Stimulated activated CD4-positive, alpha-beta T cell treated with anti-CD3 and anti-CD28 coated beads, Interleukin-4, amount 100 ng/mL, for 24 hours (primary cell): ENCODE measurements at places on chromosomes 4 and X.

DNA sequence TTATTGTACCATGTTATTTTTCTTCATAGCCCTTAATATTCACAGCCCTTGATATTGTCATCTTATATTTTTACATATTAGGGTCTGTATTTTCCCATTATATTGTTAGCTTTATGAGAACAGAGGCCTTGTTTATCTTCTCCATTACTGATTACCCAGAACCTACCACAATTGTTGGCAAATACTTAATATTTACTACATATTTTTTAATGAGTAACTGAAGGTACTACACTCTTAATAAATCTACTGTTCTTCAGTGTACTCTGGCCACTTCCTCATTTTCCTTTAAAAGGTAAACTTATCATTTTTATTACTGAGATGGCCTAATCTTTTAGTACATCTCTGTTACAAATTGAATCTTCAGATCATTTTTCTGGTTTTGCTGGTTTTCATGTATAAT, 133.5 kb downstream of the COL4A5 start:
- DNase-seq = no peak

DNA sequence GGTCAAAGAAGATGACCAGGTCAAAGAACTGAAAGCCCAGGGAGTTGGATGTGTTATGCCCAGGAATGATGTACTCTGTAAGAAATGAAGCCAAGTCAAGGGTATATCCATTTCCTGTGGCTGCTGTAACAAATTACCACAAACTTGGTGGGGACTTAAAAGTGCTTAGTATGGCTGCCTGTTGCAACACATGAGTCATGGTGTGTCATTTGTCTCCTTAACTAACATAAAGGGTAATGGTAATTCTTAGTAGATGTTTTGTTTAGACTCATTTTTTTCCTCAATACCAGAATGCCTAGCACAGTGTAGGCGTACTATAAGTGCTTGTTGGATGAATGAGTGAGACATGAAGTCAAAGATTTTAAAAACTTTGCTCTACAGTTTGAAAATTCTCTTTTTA, 45.7 kb downstream of the SYTL5 start:
- DNase-seq = no peak

- DNase-seq = no peak
These were observed 20.2 kb upstream of the ACSL4 start for GRCh38 chrX:109753256-109753655.

- DNase-seq = no peak
These were observed 29.8 kb upstream of the C1QTNF7 start for GRCh38 chr4:15398001-15398400.

GRCh38 chrX:153931748-153932147, 3.1 kb downstream of the NAA10 start:
- no peak for DNase-seq

GRCh38 chr4:54400188-54400587, 171.1 kb downstream of the PDGFRA start:
- DNase-seq = no peak

GRCh38 chr4:86556791-86557415, 37.2 kb upstream of the PTPN13 start:
- DNase-seq = no peak

- no peak for DNase-seq
These were observed 9.7 kb upstream of the KLHL13 start for GRCh38 chrX:118126286-118126685.

DNA sequence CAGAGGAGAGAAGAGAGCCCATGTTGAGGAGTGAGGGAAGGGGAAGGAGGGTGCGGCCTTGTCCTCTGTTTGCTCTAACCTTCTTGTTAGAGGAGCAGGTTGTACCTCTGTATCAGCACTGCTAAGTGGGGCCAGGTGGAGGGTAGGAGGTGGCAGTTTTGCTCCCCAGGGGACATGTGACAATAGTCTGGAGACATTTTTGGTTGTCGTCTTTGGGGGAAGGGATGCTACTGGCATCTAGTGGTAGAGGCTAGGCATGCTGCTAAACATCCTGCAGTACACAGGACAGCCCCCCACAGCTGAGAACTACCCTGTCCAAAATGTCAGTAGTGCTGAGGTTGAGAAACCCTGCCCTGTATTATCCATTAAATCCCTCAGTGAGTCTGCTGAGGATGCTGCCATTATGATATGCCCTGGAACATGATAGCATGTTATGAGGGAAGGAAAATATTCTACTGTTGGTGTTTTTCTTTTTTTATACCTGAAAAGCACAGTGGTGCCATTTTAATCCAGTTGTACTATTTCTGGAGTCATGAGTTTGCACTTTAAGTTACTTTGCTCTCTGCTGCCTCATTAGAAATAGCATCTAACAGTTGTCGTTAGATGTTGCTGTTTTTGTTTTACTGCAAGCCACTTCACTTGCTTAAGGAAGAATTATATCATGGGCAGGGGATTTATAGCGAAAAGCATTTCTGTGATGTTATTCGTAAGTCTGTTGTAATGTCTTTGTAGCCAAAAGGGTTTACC, 90.6 kb downstream of the LRP2BP start:
- DNase-seq = peak; percentile 14

DNA sequence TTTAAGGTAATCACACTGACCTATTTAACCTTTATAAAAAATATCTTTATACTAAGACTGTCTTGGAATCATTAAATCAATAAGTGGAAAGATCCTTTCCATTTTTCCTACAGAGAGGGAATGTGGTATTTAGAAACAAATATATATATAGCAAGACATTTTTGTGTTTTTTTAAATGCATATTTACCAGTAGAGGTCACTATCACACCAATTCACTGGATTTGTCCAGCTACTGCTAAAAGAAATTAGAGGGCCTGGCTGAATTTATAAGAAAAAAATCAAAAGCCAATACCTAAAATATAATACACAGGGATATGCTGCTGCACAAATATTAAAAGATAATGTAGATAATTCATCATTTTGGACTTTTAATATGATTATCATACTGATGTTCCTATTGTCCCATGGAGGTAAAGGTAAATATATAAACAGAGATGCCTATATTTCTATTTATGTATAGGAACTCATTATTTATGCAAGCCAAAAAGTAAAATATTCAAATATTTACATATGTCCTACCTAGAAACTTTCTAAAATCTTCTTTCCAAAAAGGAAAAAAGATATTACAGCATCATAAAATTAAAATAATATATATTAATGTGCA, 69.5 kb downstream of the PDE5A start:
- DNase-seq = no peak

DNA sequence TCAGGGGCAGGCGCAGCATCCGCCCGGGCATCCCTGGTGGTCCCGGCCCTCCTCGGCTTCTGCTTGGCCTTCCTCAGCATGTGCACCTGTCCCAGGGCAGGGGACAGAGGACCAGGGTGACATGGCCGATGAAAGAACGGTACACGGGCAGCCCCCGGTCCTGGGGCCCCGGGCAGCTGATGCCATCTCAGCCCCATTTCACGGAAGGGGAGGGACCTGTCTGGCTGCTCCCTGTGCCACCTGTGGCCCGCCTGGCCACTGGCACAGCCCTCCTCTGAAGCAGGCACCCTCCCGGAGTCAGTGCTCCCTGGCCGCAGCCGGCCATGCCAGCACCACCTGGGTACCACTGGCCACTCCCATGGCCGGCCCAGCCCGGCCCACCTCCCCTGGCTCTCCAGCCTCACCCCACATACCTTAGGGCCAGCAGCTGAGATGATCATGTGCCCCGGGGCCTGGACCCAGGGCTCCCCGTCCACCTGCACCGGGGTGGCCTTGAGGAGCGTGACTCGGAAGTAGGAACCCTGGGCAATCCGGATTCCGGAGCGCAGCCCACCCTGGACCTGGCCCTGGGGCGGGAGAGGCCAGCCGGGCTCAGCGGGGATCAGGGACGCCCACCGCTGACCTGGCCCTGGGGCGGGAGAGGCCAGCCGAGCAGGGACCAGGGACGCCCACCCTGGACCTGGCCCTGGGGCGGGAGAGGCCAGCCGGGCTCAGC, 12.6 kb downstream of the DGKQ start:
- no peak for DNase-seq

DNA sequence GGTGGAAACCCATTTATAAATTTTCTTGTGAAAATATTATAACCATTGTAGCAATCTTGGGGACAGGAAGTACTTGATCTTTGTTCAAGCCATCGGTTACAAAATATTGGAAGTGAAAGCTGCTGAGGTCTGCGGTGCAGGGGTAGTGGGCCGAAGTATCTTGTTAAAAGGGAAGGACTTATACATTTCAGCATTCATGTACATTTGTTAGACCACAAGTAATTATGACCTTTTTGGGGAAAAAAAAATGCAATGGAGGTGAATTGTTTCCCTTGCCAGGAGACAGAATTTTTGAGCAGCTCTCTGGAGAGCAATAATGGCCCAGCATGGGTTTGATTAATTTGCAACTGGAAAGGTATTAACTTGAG, 121.3 kb downstream of the EGF start:
- no peak for DNase-seq

DNA sequence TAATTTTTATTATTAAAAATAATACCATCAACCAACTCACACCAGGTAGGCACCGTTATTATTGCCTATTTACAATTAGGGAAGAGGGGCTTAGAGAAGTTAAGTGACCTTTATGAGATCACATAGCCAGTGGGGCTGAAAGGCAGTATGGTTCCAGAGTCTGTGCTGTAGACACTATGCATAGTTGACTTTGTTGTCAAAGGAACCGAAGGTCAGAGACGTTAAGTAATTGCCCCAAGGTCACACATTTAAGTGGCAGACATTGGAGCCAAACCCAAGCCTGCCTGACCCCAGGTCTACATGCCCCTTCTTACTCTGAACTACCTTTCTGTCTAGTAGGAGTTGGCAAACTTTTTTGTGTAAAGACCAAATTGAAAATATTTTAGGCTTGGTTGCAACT, 36.4 kb downstream of the RHOH start:
- no peak for DNase-seq

GRCh38 chrX:154750301-154751202, at the start of gene GAB3:
TSS of gene GAB3 (minus strand) at chrX:154751077. CDS start at chrX:154751025, 52 bp downstream.
- DNase-seq = peak; percentile 19

GRCh38 chr4:106614441-106614840, 245.9 kb upstream of the GIMD1 start:
- DNase-seq = no peak

DNA sequence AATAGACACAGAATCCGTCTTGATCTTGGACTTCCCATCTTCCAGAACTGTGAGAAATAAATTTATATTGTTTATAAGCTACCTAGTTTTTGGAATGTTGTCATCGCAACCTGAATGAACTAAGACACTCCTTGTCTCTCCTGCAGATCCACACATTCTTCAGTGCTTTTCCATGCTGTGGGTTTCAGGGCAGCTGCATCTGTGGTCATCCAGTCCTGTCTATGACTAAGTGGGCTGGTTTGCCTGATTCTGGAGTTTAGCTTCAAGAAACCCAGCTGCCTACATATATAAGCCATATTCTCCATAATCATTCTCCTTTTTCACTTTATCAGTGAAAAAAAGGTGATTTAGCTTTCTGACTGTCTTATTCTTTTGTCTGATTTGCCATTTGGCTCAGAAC, 170.3 kb upstream of the KIT start:
- no peak for DNase-seq

GRCh38 chrX:12820737-12821136, 29.5 kb downstream of the PRPS2 start:
- DNase-seq = no peak

- DNase-seq = no peak
These were observed 744.0 kb downstream of the FSTL5 start for GRCh38 chr4:161419822-161420221.

- DNase-seq = no peak
These were observed 204.3 kb downstream of the SHROOM3 start for GRCh38 chr4:76639288-76639687.

DNA sequence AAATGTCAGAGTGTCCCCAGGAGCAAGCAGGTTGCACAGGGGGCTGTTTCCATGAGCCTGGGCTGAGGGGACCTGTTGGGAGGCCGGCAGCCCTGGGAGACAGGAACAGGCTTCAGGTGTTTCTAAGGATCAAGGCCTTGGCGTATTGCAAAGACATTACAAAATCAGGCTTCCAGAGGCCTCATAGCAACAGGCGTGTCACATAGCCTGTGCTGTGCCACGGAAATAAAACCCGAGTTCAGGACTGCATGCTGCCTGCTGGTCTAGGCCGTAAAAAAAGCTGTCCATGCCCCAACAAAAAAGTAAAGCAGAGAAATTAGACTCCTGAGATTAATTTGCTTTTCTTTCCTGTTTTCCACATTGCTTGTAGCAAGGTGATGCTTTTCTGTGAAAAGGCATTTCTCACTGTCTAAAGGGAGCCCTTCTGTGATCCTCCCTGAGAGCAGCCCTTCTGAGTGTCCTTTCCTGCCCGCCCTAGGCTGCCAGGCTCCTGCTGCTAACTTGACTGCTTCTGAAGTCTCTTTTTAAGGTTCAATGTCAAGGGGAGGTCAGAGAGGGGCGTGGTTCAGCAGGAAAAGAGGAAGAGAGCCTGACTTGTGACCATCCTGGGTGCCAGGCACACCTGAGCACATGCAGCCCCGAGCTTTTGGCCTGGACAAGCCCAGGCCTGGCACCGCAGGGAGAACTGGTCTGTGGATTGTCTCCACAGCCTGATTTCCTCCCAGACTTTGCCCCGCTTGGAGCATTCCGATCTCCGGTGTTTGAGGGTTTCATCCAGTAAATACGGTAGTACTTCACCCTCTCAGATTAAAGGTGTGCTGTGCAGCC, 21.3 kb downstream of the SHROOM2 start:
- DNase-seq = no peak

DNA sequence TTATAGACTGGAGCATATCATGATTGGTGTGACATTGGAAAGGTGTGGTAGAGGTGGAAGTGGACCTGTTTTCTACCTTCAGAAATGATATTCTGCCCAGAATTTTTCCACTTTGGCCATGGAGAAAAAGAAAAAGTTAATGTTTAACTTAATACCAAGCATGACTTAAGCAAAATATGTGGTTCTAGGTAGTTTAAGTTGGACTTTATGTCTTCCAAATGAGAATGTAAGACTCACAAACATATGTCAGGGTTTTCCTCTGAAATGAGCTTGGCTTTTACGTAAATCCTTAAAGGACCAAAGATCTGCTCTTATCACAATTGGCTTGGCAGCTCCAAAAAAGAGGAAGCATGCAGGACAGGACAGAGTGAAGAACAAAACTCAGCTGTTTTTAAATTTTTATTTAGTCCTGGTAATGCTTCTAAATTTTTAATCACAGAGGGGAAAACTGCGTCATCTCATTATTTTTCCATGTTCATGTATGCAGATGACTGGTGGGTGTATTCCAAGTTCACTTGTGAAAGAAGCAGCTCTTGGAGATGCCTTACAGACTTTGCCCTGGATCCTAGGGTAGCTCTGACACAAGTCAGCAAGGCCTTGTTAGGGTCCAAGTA, 98.2 kb downstream of the ANK2 start:
- DNase-seq = no peak

DNA sequence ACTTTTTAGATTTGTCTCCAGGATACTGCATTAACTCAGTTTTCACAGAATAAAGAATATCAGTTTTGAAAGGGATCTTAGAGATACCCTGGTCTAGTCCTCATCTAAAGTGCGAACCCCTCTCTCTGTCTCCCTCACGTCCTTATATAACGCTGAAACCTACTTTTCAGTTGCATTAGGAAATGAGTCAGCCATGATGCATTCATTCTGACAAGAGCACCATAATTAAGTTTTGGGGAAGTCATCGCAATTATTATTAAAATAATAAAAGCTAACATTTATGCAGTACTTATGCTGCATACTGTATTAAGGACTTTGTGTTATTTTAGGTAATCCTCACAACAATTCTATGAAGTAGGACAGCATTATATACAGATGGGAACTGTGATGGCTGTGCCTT, 116.1 kb downstream of the REELD1 start:
- DNase-seq = no peak

GRCh38 chr4:70930530-70931256, 28.5 kb downstream of the MOB1B start:
- DNase-seq = no peak
